Urinary bladder (tissue), 4 donors: ENCODE measurements at places on chromosomes 7 and 10. TPM values are rescaled to one million over a fixed set of nuclear protein-coding genes. Genes with fewer than 3 reads are reported as not detected.

DNA sequence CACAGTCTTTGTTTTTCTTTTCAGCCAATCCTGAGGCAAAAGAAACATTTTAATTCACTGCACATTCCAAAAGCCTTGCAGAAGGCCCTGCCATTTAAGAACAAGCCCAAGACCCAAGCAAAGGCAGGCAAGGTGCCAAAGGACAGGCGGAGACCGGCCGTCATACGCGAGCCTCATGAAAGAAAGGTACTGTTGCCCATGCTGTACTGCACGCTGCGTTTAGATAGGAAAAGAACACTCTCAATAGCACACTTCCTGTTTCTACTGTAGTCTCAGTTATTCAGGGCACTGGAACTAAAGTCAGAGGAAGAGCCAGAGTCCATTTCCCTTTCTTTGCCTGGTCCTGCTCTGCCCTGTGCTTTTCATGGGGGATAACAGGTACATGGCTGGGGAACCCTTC lies 47.6 kb downstream of the BMS1 start:
- DNase-seq, result no peak

Gene NEUROD6
- not detected for polyA plus RNA-seq

- DNase-seq, result no peak
Observed at GRCh38 chr7:29318853-29319718, 124.5 kb downstream of the CHN2 start.

DNA sequence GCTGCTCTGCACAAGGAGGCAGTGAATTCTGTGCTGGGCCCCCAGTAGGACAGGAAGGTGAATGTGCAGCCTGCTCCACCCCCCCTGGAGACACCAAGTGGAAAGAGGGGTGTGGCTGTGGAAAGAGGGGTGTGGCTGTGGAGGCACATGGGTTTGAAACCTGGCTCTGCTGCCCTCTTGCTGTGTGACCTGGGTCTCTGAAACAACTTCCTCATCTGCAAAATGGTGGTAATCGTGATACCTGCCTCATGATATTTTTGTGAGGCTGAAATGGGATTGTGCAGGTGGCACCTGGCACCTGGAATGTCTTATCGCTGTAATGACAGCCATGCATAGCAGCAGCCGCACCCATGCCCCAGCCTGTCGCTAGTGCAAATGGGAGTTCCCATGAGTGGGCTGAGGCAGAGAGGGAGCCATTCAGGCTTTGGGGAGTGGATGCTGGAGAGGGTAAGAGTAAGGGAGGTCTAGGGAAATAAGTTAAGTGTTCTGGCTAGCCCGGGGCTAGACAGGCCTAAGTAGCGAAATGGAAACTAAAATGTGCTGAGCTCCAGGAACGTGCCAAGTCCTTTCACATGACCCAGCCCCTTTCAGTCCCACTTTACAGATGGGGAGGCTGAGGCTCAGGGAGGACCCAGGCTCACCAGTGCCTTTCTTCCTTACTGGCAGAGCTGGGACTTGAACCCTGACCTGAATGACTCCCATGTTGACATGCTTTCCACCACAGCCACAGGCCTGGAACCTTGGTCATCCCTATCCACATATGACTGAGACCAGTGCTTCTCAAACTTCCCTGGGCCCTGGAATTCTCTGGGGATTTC lies 35.0 kb downstream of the C10orf105 start:
- DNase-seq, result no peak

- DNase-seq, result no peak
Observed at GRCh38 chr7:47186316-47186715, 395.6 kb downstream of the TNS3 start.

DNA sequence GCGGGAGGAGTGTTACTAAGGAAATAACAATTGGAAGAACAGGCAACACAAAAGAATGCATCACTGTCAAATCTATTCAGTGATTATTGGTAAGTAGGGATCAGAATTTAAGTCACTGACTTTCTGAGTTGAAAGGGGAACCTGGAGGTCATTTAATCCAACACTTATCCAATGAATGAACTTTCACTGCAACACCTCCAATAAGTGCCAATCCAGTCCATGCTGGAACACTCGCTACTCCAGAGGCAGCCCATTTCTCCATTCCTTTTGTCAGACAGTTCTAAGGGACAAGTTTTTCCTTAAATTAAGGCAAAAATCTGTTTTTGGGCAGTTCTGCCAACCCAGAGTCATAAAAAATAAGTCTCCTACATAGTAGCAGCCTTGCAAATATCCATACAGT lies 29.5 kb downstream of the FRA10AC1 start:
- DNase-seq, result no peak

DNA sequence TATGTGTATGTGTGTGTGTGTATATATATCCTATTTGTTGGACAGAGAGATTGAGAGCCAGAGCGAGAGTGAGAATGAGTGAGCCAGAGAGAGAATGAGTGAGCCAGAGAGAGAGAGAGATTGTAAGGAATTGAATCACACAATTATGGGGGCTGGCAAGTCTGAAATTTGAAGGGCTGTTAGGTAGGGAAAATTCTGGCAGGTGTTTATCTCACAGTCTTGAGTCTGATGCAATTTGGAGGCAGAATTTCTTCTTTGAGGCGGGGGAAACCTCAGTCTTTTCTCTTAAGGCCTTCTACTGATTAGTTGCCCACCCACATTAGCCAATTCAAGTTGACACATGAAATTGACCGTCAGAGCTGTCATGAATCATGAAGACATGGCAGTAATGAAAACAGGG lies 41.0 kb upstream of the WASL start:
- no peak for DNase-seq

DNA sequence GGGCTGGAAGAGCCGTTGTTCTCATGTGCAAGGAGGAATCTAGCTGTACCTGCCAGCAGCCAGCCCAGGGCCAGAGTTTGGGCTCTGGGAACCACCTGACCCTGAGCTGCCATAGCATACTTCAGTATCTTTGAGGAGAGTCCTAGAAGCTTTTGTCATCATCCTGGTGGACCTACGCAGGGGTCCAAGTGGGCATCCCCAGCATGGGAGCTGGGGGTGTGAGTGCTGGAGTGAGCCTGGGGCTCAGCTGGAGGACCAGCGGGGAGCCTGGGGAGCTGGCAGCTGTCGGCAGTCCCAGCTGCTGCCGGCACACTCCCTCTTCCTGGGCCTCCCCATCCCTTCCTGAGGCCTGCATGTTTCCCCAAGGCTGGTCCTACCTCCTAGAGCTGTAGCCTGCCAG lies 32.5 kb downstream of the C10orf105 start:
- DNase-seq, result no peak

DNA sequence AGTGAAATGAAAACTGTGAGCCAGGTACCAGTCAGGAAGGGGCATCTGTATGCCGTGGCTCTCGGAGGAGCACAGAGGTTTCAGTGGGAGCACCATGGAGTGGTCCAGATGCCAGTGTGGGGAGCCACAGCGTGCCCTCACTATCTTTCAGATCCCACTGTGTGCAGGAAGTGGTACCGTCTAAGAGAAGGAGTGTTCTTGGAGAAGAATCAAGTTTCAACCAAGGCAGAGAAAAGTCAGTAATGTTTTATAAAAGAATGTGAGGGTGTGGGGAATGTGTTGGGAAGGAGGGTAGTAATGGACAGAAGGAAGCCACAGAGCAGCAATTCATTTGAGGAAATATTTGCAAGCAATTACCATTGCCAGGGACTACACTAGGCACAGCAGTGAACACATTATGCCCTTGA lies 35.6 kb downstream of the PRKAR2B start:
- no peak for DNase-seq

Gene ANKMY2
- polyA plus RNA-seq, result 20.6 TPM

GRCh38 chr7:39683216-39683845 lies 60.0 kb downstream of the RALA start:
- DNase-seq, result no peak

Gene CYP2E1
- polyA plus RNA-seq, result 3.6 TPM

- DNase-seq, result no peak
Observed at GRCh38 chr7:32043688-32044087, 26.5 kb downstream of the PDE1C start.

Gene DYNC1I1
- 34.4 TPM for polyA plus RNA-seq

GRCh38 chr7:123647106-123647730 lies 8.4 kb upstream of the LMOD2 start:
- DNase-seq, result no peak

GRCh38 chr7:29430279-29430949 lies 133.2 kb upstream of the PRR15 start:
- DNase-seq, result no peak

Gene CALML5
- polyA plus RNA-seq, result not detected

- no peak for DNase-seq
Observed at GRCh38 chr10:127193125-127193524, 3.3 kb downstream of the INSYN2A start.

DNA sequence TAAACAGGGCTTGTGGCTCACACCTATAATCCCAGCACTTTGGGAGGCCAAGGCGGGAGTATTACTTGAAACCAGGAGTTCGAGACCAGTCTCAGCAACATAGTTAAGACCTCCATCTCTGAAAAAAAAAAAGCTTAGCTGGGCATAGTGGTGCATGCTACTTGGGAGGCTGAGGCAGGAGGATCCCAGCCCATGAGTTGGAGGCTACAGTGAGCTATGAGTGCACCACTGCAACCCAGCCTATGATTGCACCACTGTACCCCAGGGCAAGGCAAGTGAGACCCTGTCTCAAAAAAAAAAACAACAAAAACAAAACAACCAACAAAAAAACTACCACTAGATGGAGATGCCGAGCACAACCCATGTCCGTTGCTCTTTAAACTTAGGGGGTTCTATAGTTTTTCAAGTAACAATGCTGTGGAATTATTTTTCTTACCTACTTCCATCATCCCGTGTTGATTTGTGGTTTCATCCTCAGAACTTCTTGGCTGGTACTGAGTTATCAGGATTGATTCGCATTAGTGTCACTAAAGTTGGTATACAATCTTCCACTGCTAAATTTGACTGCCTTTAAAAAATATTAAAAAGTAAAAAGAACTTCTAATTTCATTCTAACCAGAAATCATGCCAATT lies 12.2 kb upstream of the REPIN1 start:
- no peak for DNase-seq

GRCh38 chr7:115038158-115038557 lies 116.3 kb downstream of the MDFIC start:
- DNase-seq, result no peak

DNA sequence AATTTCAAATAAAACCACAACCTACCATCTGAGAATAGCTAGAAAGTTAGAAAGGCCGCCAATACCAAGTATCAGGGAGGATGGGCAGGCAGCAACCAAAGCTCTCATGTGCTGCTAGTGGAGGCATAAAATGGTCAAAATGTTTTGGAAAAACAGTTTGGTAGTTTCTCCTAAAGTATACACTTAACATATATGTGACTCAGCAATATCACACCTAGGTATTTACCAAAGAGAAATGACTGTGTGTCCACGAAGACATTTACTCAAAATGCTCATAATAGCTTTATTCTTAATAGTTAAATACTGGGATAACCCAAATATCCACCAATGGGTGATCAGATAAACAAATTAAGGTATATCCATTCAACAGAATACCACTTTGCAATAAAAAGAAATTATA lies 14.3 kb downstream of the RHEB start:
- no peak for DNase-seq

Gene DNAH11
- 0.14 TPM for polyA plus RNA-seq

- DNase-seq, result no peak
Observed at GRCh38 chr10:112756235-112756527, 193.9 kb upstream of the TCF7L2 start.

DNA sequence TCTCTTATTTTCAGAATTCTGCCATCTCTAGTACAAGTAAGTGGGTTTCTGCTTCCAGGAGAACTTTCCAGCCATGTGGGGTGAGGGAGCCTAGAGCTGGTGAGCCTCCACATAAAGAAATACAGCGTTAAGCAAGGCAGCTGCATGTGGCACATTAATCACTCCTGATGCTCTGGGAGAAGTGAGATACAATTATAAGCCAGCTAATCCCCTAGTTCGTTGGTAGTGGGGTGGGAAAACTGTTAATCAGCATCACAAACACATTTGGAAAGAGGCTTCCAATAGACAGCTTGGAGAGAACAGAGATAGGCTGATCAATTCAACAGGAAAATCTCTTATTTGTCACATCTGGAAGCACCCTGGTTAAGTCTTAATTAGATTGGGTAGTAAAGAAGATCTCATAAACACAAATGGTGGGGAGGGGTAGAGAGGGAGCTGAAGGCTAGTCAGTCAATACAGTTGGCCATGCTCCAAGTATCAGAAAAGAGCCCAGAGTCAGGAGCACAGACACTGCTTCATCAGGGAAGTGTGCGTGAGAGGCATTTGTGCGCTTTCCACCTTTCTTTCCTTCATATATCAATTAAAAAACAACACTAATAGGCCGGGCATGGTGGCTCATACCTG lies 130.6 kb downstream of the SORCS1 start:
- no peak for DNase-seq

DNA sequence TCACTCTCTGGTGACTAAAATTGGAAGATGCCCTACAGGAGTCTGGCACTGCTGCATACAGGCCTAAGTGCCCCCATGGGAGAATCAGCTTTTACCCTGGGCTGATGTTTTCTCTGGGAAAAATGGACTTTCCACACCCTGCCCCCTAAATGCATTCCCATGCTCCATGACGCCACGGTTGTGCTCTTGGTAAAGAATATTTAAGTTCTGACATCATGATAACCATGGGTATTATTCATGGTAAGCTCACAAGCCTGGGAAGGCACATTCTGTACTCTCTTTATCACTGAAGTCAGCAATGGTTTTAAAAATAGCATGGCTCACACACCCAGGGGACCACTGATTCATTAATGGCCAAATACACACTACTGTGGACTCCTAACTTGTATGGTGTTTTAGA lies 43.4 kb downstream of the HIPK2 start:
- DNase-seq, result no peak

- DNase-seq, result no peak
Observed at GRCh38 chr10:99983280-99983988, 26.3 kb downstream of the DNMBP start.

DNA sequence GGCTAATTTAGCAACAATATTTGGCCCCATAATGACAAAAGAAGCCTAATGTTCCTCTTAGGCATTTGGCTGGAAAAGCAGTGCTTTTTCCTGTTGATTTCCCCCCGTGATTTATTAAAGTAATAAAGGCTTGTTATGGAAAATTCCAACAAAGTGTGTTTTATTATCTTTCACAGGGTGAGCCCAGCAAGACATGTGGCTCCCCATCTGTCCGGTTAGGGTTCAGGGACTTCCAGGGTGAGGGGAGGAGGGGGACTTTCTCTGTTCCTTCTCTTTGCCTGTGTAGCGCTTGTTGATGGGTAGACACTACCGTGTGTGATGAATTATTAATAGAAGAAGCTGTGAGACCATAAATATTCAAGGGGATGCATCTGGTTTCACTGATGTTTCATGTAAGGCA lies 39.0 kb downstream of the HTR5A start:
- DNase-seq, result no peak

GRCh38 chr10:120715171-120715570 lies 136.0 kb upstream of the WDR11 start:
- no peak for DNase-seq

Gene CCL24
- not detected for polyA plus RNA-seq

GRCh38 chr10:90642650-90643049 lies 215.2 kb downstream of the HTR7 start:
- no peak for DNase-seq

- DNase-seq, result no peak
Observed at GRCh38 chr10:11677480-11677879, 64.7 kb upstream of the ECHDC3 start.

Gene PDE6C
- polyA plus RNA-seq, result 0.06 TPM

Gene FBH1
- 57.4 TPM for polyA plus RNA-seq

GRCh38 chr7:101547022-101547915 lies 81.8 kb downstream of the MYL10 start:
- no peak for DNase-seq

Gene DOCK1
- polyA plus RNA-seq, result 33.3 TPM

- DNase-seq, result no peak
Observed at GRCh38 chr10:4131407-4132215, 346.6 kb upstream of the KLF6 start.
